ENCODE measurements at places on chromosomes 1 and 21.

DNA sequence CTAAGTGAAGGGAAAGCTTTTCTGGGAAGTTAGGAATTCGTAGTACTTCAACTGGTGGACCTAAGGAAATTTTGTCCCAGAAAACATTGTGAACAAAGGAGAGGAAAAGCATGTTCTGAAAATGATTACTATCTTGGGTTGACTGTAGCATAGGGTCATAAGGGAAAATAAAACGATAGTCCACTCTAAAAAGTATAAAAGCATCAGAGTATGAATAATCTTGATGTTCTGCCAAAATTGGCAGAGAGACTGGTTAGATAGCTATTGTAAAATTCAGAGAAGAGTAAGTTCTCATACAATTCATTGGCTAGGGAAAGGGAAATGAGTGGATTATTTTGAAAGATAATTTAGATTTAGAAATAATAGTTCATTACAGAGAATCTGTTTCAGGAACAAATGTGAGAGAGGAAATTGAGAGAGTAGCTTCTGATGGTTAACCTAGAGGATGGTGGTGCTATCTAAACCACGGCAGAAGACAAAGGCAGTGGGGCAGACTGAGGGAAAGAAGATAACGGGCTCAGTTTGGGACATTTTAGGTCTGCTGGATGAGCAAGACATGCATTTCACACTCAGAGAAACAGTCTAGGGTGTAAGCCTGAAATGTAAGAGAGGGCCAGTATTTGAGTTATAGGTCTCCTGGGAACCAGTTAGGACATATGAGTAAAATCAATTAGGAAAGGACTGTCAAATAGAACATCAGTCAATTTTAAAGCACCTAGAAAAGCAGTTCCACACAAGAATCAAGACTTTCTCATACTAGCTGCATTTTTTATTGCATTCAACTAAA is 799.3 kb upstream of the CXADR start:
- DNase-seq: no peak

- DNase-seq: no peak
Measured at GRCh38 chr1:228147151-228147693, 2.5 kb upstream of the GJC2 start.

DNA sequence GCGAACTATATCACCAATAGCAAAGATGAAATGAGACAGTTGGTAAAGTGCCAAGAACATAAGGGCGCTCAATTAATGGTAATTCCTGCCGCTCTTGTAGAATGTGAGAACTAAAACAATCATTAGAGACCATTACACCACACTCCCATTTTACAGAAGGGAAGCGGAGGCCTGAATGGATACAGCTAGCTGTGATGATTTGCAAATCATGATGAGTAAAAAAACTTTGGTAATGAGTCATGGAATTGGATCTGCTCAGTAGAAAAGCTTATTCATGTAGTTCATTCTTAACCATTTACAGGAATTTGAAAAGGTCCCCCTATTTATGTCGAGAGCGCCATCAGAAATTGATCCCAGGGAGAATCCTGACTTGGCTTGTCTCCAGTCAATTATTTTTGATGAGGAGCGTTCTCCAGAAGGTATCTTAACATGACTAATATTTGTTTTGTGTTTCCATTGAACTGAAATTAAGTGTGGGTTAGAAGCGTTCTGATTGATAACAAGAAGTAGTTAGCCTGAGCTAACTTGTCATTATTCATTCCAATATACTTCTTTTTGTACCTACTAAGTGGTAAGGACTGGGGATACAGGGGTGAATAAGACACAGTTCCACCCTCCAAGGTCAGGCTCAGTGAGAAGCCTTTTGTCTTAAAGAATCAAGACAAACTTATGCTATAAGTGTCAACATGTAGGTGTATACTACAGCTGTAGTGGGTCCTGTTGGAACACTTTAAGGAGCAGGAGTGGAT is 812 bp downstream of the TTC4 start:
- DNase-seq: no peak

- DNase-seq: no peak
Measured at GRCh38 chr1:192497214-192497794, 78.3 kb upstream of the RGS1 start.

DNA sequence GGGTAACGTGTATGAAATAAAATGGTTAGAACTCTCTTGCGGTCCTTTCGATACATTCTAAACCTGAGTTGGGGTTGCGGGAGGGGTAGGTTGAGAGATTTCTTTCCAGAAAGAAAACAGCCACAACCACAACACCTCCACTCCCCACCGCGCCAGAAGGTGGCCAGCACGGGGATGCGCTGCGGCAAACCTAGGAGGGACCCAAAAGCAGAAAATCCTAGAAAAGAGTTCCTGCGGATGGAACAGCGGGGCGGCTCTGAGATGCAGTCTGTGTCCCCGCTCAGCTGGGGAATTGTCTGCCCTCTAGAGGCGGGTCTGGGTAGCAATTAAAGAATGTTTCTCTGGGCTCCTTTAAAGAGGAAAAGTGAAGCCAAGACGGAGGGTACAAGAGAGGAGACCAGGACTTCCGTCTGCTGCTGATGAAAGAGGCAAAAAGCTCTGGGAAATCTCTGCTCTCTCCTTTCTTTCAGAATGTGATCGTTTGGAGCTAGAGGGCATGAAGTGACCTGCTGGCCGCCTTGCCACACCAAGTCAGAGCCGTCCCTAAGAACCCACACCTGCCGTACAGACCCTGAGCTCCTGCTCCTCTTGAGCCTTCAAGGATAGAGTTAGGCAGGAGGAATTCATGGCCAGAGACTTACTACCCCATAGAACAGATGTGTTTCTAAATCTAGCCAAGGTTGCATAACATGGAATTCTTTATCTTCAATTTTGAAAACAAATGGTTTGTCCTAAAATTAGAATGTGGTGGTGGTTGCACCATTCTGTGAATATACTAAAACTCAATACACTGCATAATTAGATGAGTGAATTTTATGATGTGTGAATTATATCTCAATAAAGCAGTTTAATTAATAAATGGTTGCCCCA is 46.5 kb upstream of the COA6 start:
- DNase-seq: peak; percentile 74

DNA sequence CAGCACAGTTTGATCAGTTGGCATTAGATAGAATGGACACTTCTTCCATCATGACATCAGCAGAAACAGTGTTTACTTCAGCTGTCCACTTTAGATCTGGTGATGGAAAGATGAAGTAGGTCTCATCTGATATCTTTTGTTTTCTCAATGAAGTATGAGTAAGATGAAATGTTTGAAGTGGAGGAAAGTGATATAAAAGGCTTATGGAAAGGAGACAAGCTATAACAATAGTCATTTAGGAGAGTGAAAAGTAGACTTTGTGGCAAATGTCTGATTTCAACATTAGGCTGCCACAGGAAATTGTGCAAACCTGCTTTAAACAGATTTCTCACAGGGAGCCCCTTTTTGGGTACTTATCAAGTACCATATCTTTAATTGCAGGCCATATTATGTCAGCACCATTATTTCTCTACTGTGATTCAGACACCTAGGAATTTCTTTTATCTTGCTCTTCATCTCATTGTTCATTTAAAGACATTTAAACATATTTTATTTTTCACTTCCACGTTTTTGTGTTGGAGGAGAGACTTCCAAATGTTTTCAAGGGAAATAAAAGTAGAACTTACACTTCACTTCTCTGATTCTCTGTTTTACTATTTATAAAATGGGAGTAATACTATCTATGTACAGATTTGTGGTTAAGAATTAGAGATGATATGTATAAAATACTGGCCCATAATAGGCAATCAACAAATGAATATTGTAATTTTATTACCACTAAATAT is 18.1 kb downstream of the PDC start:
- no peak for DNase-seq

DNA sequence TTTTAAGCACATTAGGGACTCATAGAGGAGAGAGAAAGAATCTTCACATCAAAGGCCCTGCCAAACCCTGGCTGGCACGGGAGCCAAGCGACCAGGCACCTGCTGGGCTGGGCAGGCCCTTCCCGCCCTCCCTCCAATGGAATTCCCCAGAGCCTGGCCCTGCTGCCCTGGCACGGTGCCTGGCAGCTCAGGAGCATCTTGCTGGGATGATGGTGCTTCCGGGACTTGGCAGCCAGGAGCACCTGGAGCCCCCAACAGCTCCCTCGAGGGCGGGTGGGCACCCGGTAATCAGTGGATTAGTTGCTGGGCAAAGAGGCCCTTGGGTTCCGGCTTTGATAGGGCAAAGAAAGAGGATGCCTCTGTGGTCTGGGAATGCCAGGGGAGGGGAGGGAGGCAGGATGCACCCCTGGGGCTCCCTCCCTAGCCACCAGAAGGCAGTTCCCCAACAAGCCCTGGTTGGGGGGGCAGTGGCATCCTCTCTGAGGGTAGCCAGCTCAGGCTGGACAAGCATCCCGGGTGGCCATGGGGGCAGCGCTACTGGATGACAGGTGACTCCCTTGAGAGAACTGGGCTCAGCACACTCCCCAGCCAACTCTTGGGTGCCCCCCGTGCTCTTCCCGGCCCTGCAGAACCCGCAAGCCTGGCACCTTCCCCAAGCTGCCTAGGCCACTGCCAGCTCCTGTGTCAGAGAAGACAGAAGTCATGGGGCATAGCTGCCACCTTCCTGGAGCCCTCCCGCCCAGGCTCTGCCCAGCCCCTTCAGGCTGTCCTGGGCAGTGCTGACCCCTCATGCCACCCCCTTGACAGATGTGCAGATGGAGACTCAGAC is 26.4 kb downstream of the KRTAP10-1 start:
- DNase-seq: no peak

- no peak for DNase-seq
Measured at GRCh38 chr1:181445436-181445835, 37.9 kb upstream of the CACNA1E start.

DNA sequence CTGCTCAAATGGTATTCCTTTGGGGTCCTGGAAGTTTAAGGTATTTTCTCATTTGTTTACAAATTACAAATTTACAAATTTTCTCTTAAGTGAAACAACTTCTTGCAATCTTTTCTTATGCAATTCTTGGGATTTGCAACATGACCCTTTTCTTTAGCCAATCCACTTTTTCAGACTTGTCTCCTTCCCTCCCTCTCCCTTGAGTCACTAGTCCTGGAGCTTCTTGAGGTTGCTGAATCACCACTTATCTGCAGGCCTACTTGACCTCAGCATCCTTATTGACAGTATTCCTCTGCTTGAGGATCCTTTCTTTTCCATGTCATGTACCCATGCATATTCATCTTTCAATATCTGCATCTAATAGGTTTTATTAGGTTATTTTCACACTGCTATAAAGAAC is 302.8 kb upstream of the ADAMTS5 start:
- no peak for DNase-seq

DNA sequence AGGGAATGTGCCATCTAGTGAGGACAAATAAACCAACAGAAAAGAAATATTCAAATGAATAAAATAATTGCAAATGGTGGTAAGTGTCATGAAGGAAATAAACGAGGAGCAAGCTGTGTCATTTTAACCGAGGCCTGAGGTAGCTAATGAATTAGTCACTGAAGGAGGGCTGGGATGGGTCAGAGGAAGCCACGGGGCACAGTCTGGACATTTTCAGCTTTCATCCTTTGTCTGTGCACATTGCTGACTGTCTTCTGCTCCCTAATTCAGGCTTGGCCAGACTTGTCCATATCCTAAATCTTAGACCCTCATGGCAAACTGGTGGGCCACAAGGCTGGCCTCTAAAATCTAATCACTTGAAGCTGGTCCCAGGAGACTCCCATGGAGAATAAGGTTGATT is 138.4 kb downstream of the RHOU start:
- no peak for DNase-seq

GRCh38 chr1:197399755-197400521 is 131.9 kb downstream of the CRB1 start:
- DNase-seq: peak; percentile 51

DNA sequence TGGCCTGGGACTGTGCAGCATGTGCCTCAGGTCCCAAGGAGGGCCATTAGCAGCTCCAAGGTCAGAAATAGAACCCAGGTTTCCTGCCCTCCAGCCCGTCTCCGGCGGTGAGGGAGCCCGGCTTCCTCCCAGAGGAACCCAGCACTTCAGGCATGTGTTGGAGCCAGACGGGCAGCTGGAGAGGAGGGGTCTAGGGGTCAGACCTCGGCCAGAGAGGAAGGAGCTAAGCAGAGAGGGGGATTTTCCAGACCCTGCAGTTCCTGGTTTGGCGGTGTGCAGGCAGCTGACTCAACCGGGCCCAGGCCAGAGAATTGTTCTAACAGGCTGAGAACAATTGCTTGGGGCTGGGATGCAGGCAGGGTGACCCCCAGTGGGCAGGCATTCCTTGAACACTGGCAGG is 37.1 kb downstream of the HSPG2 start:
- no peak for DNase-seq

Data from CD4-positive, alpha-beta T cell treated with Interleukin-2 at 100 ng/mL for 4 hours (primary cell).